ENCODE measurements at places on chromosomes 13 and 19.

DNA sequence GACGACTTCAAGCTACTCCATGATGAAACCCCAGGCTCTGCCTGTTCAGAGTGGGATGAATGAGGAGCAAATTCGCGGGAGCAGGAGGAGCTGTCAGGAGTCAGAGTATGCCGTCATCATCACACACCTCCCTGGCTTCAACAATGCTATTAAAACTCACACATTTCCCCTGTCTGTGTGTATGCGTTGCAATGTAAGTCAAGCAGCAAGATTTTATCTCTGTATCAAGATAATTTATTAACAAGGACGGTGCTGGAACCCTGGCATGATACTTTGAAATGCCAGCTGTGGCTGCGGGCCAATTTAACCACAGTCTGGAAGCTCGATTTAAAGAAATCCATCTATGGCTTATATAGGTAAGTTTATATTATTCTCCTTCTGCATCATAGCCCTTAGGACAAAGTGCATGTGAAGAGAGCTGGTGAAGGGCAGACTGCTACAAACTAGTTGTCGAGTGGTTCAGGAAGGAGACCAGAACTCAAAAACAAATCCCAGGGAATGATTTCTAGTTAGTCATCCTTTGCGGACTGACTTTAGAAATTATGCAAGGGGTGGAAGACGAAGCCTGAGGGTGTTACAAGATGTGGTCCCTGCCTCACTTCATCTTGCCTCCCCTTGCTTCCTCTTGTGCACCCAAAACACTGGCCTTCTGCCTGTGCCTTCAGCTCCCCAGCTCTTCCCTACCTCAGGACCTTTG is 486.5 kb downstream of the COG6 start:
- no peak for DNase-seq

DNA sequence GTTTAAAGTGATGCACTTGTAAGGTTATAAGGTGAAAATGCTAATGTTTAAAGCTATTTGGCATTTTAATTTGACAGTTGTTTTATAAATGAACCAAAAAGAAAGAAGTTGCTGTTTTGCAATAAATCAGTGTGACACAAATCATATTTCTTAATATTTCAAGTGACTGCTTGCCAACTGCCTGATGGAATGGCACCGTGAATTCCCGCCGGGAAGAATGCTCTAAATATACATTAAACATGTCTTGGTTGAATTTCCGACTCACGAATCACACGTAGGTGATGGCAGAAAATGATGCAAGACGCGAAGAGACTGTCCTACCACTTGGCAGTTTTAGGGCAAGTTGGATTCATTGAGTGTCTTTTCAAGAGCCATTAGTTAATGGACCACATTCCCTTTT is 3.1 kb upstream of the GJB2 start:
- DNase-seq: no peak

DNA sequence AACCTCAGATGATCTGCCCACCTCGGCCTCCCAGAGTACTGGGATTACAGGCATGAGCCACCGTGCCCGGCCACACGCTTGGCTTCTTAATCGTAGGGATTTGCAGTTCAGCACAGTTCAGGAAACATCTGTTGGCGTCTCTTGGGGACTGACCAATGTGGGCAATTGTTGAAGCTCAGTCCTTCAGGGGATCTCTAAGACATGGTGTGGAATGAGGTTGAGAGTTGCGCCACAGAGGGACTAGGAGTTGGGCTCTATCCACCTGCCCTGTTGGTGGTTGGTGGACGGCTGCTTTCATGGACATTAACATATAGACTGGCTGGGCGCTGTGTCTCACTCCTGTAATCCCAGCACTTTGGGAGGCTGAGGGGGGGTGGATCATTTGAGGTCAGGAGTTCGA is 37.3 kb upstream of the SIN3B start:
- DNase-seq: no peak

DNA sequence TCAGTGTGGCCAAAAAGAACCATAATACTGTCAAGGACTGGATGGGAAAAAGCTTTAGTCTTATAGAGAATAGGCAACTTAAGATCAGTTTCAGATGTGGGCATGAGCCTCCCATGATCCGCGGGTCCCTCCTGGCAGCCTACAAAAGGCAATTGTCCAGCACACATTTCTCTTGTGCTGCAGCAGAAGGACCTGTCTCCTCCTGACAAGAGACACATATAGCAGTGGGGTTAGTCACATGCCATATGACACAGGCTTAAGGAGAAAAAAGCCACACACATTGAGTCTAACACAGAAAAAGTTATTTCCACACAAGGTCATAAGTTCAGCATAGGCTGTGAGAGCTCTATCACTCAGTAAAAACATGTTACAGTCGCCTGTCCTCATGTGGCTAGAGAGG is 1378.7 kb upstream of the PRR20A start:
- DNase-seq: no peak

GRCh38 chr13:99812625-99813024 is 158.9 kb downstream of the ZIC5 start:
- DNase-seq: peak; percentile 81

DNA sequence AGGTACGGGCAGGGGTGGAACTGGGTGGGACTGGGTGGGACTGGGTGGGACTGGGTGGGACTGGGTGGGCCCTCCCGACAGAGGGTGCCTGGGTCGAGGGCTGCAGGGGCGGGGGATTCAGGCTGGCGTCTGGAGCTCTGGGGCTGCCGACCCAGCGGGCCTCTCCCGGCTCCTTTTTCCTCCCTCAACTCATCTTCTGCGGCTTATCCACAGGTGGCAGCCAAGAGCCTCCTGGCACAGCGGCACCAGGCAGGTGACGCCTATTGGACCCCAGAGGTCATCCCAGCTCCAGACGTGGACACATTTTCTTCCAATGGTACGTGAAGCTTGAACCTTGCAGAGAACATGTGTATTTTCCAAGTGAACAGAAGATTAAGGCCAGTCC is 533 bp downstream of the ZNF544 start:
- DNase-seq: peak; percentile 57

- DNase-seq: no peak
These were observed 2.1 kb upstream of the HMG20B start for GRCh38 chr19:3570606-3571011.

Measured in Daoy (cell line).